Sigmoid colon (tissue), 7 donors: ENCODE measurements at places on chromosomes 4 and X. TPM values are rescaled to one million over a fixed set of nuclear protein-coding genes. Genes with fewer than 3 reads are reported as not detected.

BLTP1 gene
- total RNA-seq, result 120 TPM

- DNase-seq, result no peak
- H3K4me1 ChIP-seq, result no peaks in the 10 kb centered on the region
- no peak overlapping the region for H3K4me3 ChIP-seq
- no peak overlapping the region for H3K27ac ChIP-seq
These were observed 435.5 kb downstream of the NKX6-1 start for GRCh38 chr4:84063619-84064018.

DNA sequence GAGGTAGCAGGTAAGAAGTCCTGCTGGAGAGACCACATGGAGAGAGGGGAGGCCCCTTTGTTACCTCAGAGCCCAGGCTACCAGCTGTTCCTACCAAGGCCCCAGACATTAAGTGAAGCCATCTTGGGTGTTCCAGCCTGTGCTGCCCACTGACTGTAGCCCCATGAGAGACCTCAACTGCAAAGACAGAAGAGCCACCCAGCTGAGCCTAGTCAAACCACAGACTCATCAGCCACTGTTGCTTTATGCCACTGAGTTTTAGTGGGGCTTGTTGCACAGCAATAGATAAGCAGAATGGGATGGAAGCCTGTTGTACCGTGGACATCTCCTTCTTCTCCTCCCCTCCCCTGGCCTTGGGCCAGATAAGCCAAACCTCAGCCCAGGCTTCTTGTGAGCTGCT lies 83.9 kb downstream of the ADRA2C start:
- no peak overlapping the region for H3K4me3 ChIP-seq
- H3K4me1 ChIP-seq, result no peaks in the 10 kb centered on the region
- H3K27ac ChIP-seq, result no peak overlapping the region
- no peak for DNase-seq
- peaks cover 13% of the 10 kb centered on the region for H3K27me3 ChIP-seq

DNA sequence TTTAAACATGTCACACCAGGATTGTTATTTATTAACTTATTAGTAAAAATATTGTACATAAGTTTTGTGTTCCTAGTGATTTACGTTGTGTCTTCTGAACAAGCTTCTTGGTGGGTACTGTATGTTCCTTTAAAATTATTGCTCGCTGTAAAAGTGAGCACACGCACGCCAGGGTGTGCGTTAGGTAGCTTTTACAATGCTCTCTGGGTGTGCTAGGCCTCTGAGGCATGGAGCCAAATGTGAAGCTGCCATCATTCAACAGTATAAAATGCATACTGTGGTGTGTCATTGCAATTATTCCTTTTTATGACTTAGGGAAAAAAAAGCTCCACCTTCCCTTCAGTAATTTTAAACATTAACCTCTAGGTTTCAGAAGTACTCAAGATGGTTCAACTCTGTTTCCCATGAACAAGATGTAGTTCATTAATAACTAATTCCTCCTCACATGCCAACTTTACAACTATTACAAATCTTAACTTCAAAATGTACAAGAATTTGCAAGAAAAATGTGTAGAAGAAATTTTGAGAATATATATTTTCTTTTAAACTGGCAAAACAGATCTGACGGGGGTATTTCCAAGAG lies 42.4 kb downstream of the ATOH1 start:
- no peaks in the 10 kb centered on the region for H3K27me3 ChIP-seq
- H3K27ac ChIP-seq, result no peak overlapping the region
- H3K4me3 ChIP-seq, result no peak overlapping the region
- no peaks in the 10 kb centered on the region for H3K36me3 ChIP-seq
- DNase-seq, result no peak
- no peaks in the 10 kb centered on the region for H3K4me1 ChIP-seq

GRCh38 chrX:11528623-11529022 lies 137.1 kb downstream of the ARHGAP6 start:
- no peaks in the 10 kb centered on the region for H3K27me3 ChIP-seq
- no peak overlapping the region for H3K4me3 ChIP-seq
- no peak for DNase-seq
- H3K36me3 ChIP-seq, result no peaks in the 10 kb centered on the region
- H3K4me1 ChIP-seq, result peaks cover 7% of the 10 kb centered on the region

CPZ gene
- total RNA-seq, result 4.3 TPM

CXCR3 gene
- not detected for total RNA-seq

GRCh38 chr4:147777456-147778091 lies 45.7 kb downstream of the ARHGAP10 start:
- no peaks in the 10 kb centered on the region for H3K36me3 ChIP-seq
- no peaks in the 10 kb centered on the region for H3K27me3 ChIP-seq
- DNase-seq, result no peak
- peaks cover 75% of the 10 kb centered on the region for H3K4me1 ChIP-seq
- no peak overlapping the region for H3K4me3 ChIP-seq

SULT1E1 gene
- not detected for total RNA-seq
